Renal pelvis (tissue), 12 donors: ENCODE measurements at places on chromosomes 5 and 9. TPM values are rescaled to one million over a fixed set of nuclear protein-coding genes. Genes with fewer than 3 reads are reported as not detected.

DNA sequence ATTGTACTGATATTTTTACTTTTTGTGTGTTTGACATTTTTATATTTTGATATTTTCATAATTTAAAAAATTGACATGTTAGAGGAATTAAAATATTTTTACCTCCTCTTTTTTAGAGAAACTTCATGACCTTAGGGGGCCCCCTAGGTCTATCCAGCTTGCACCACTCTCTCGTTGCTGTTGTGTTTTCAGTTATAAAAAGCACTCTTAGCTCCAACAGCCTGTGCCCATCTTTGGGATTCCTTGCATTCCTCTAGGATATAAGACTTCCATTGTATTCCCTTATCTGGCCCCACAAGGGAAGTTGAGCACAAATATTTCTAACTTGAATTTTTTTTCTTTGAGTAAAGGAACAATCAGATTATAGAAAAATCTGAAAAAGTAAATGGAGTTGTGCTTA is 245.3 kb downstream of the SH3GL2 start:
- no peak for DNase-seq

DNA sequence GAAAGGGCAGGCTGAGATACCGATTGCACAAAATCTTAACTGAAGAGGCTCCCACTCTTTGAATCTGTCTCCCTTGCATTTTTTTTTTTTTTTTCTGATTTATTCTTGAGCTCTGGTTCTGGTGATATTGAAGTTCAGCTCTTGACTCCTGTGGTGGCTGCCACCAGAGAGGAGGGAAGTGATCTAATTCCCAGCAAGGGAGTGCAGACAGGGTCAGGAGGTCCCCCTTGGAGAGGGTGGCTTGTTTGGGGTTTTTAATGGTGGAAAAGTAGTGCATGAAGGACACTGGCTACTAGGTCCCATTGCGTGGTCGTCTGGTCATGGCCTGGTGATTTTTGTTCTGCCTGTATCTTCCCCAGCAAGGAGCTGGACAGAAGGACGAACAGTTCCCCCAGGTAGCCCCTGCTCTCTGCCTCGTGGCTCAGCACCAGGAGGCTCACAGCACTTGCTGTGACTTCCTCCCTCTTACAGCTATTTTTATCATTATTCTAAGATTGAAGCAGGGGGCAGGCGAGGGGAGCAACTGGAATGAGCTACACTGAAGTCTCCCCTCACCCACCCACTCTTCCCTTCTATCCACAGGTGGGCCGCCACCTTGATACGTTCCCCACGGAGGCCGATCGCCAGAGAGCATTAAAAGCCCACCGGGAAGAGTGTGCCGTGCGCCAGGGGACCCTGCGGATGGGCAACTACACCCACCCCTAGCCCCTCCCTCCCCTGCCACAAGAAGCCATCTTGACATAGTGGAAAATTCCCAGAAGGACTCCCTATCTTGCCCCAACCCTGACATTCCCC is 10.4 kb upstream of the BARHL1 start:
- no peak for DNase-seq

DNA sequence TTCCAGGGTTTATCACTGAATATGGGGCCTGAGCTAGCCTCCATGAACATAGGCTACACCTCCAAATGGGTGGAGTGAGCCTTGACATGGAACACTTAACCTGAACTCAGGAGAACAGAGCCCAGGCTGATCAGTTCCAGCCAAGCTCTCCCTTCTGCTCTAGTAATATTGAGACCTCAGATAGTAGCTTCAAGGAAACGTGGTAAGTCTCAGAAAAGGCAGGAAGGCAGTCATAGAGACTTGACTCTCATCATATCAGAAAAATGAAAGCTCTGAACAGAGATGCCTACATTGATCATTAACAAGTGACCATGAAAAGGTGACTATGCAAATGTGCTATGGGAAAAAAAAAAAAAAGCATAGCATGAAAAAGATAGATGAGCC is 40.5 kb upstream of the MYO10 start:
- no peak for DNase-seq

GRCh38 chr5:172972552-172972951 is 11.0 kb upstream of the ATP6V0E1 start:
- peak; percentile 30 for DNase-seq

- DNase-seq = no peak
Measured at GRCh38 chr9:127989094-127989493, 8.3 kb upstream of the EEIG1 start.

DNA sequence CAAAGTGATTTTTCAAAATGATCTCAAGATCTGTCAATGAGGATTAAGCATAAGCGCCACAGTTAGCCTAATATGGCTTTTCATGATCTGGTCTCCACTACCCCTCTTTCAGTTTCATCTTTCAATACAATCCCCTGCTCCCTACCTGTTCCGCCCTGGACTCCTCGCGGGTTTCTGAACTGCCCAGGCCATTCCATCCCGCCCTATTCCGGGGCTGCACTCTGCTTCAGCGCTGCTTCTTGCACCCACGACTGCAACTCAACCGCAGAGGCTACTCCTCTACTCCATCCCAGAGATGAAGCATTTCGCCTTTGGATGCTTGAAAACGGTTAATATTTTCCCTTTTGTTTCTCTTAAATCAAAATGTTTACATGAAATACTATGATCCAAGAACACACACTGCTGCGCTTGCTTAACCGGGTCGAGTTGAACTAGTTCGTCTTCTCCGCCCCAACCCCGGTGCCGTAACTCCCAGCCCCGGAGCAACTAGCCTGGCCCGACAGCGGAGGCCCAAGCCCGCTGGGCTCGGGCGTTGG is 716 bp upstream of the OTULIN start:
- DNase-seq = no peak

DNA sequence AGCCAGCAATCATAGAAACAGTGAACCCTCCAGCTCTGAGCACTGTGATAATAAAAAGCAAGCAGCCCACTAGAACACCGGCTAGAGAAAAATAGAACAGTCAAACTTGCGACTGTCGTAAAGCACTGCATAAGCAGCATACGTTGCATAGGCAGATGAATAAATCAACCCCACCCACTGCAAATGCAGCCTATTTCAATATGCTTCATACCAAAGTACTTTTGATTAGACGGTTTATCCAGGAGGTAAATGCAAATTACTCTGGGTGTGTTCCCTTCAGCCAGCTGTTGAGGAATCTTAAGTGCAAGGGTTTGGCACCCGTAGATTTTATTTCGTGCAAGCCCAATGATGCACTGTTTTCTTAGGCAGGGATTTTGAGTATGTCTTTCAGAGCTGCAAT is 32.1 kb upstream of the ANKRD18A start:
- DNase-seq = no peak

DNA sequence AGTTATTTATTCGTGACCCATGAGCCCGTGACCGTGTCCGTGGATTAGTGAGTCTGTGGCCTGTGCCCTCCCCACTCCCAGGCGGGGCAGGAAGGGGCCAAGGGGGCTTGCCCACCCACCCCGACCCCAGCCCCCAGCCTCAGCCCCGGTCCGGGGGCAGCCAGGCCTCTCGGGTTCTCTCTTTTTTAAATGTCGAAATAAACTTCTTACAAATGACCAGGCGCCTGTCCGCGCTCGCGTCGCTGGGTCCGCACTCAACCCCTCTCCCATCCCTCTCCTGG is 7.6 kb downstream of the BARHL1 start:
- no peak for DNase-seq

Gene C6
- polyA plus RNA-seq = 2.1 TPM

Gene WNK2
- 33.6 TPM for polyA plus RNA-seq

Gene ARHGEF28
- polyA plus RNA-seq = 42.6 TPM

Gene SLC6A3
- 0.15 TPM for polyA plus RNA-seq

Gene GFRA3
- 3.2 TPM for polyA plus RNA-seq

Gene LHX2
- 0.16 TPM for polyA plus RNA-seq
